ENCODE measurements at places on chromosomes 2 and 18.

- no peak overlapping the region for H3K4me3 ChIP-seq
- no peak for DNase-seq
- H3K4me1 ChIP-seq: no peaks in the 10 kb centered on the region
- no peaks in the 10 kb centered on the region for H3K36me3 ChIP-seq
Measured at GRCh38 chr2:224127871-224128501, 88.9 kb upstream of the SERPINE2 start.

- H3K27ac ChIP-seq: no peak overlapping the region
- no peak for DNase-seq
- H3K27me3 ChIP-seq: peaks cover 7% of the 10 kb centered on the region
Measured at GRCh38 chr2:212677466-212677865, 138.9 kb upstream of the ERBB4 start.

- peak overlapping the region; percentile 94 for H3K4me3 ChIP-seq
- peak overlapping the region; percentile 99 for H3K27ac ChIP-seq
- peaks cover 3% of the 10 kb centered on the region for H3K27me3 ChIP-seq
- H3K36me3 ChIP-seq: peaks cover 20% of the 10 kb centered on the region
- peaks cover 40% of the 10 kb centered on the region for H3K4me1 ChIP-seq
- no peak for DNase-seq
Measured at GRCh38 chr2:127811397-127812321, 688 bp upstream of the WDR33 start.

DNA sequence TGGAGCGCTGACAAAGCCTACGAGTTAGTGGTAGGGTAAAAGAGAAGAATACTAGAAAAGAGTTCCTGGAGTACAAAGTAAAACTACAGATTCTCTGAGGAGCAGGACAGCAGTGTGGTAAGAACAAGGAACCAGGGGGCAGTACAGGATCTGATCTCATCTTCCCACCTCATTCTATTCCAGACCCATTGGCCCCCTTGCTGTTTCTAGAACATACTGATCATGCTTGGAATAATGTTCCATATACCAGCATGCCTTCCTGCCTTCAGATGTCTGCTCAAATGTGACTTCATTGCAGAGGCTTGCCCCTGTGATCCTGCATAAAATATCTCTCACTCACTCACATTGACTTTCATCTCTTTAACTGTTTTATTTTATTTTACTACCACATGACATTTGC lies 19.3 kb downstream of the MSGN1 start:
- no peak for DNase-seq
- no peaks in the 10 kb centered on the region for H3K36me3 ChIP-seq
- H3K4me1 ChIP-seq: no peaks in the 10 kb centered on the region
- no peak overlapping the region for H3K27ac ChIP-seq

- no peak overlapping the region for H3K4me3 ChIP-seq
- no peak overlapping the region for H3K27ac ChIP-seq
- DNase-seq: no peak
- H3K36me3 ChIP-seq: no peaks in the 10 kb centered on the region
- peaks cover 3% of the 10 kb centered on the region for H3K4me1 ChIP-seq
Measured at GRCh38 chr2:200242570-200242969, 63.9 kb upstream of the SPATS2L start.

DNA sequence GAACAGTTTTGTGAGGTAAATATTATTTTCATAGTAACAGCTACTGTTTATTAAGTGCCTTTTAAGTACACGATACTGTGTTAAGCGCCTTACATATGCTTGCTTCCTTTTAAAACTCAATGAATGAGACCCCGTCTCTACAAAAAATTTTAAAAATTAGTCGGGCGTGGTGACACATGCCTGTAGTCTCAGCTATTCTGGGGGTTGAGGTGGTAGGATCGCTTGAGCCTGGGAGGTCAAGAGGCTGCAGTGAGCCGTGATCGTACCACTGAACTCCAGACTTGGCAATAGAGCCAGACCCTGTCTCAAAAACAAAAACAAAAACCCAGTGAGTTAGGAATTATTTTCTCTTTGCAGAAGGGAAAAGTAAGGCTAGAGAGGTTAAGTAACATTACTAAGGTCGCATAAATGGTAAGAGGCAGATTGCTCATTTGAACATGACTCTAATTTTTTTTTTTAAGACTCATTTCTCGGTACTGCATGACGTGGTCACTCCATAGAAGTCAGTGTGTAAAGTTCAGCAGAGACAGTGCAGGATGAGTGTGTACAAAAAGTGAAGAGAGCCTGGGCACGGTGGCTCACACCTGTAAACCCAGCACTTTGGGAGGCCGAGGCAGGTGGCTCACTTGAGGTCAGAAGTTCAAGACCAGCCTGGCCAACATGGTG lies 1.1 kb downstream of the METAP1D start:
- DNase-seq: no peak
- H3K4me1 ChIP-seq: peaks cover 28% of the 10 kb centered on the region
- H3K27ac ChIP-seq: peak overlapping the region; percentile 100
- H3K36me3 ChIP-seq: peaks cover 3% of the 10 kb centered on the region

DNA sequence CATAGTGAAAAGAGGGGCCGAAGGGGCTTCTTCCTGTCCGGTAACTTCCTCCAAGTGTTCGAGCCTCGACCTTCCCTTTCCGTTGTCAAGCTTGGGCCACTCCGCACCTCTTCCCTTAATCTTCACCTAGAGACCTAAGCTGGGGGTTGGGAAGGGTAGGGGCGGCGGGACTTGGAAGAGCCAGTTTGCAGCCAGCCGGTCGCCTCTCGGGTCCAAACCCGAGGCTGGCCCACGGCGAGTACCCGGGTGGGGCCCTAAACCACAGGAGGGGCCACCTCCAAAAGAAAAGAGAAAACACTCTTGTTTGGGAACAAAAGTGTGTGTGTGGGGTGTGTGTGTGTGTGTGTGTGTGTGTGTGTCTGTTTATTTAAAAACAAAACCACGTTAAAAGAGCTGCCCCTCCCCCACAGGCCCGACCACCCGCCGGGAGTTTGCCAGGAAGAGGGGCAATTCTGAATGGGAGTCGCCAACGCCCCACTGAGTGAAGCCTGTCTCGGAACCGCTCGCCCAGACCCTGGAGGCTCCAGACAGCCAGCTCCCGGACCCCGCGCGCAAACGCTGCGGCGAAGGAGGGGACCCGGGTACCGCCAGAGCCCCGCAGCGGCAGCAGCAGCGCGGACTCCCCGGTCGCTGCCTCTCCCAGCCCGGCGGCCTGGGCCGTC lies 488 bp upstream of the RHOB start:
- peaks cover 25% of the 10 kb centered on the region for H3K27me3 ChIP-seq
- no peak for DNase-seq
- no peak overlapping the region for H3K27ac ChIP-seq

DNA sequence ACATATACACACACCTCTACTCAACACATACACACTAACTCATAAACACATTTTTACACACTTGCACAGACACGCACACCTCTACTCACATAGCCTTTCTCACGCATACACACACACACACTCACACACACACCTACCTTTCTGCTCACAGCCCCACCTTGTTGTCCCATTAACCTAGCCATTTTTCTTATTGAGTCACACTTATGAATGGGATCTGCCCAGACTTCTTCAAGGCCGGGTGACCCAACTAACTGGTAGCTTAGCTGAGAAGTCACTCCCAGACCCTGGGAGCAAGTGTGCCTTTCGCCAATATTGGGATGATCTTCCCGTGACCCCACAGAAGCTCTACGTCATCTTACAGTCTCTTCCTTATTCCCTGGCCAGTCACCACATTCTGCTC lies 192.2 kb downstream of the NCK2 start:
- peaks cover 4% of the 10 kb centered on the region for H3K4me1 ChIP-seq
- H3K27me3 ChIP-seq: no peaks in the 10 kb centered on the region
- H3K27ac ChIP-seq: no peak overlapping the region
- no peak for DNase-seq
- no peak overlapping the region for H3K4me3 ChIP-seq

DNA sequence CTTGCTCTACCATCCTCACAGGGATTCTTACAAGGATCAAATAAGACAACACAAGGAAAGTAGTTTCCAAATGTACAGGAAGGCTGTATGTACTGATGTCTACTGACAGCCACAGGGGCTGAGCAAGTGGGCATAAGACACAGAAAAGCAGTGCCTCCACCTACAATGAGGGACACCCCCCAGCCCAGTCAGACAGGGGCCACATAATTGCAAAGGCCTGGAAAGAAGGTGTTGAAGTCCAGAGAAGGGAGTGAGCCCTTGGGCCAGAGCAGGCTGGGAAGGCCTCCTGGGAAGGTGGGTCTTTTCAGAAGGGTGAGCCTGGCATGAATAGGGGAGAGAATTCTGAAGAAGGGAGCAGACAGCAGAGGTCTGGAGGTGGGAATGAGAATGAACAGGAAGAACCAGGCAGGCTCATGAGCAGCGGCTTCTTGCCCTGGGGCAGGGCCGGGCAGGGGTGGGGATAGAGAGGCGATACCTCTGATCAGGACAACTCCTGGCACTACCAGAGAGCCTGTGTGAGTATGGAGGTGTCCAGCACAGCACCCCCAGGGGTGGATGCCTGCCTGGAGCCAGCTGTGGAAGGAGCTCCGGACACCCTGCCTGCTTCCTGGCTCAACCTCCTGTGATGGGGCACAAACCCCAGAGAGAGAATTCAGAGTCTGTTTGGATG lies 30.1 kb downstream of the HS1BP3 start:
- H3K4me1 ChIP-seq: no peaks in the 10 kb centered on the region
- DNase-seq: no peak
- H3K36me3 ChIP-seq: no peaks in the 10 kb centered on the region
- H3K27me3 ChIP-seq: no peaks in the 10 kb centered on the region
- no peak overlapping the region for H3K4me3 ChIP-seq
- H3K27ac ChIP-seq: no peak overlapping the region

GRCh38 chr18:75812761-75813160 lies 385.3 kb upstream of the SMIM21 start:
- H3K4me1 ChIP-seq: no peaks in the 10 kb centered on the region
- H3K36me3 ChIP-seq: no peaks in the 10 kb centered on the region
- no peak overlapping the region for H3K4me3 ChIP-seq
- H3K27me3 ChIP-seq: peaks cover 10% of the 10 kb centered on the region

DNA sequence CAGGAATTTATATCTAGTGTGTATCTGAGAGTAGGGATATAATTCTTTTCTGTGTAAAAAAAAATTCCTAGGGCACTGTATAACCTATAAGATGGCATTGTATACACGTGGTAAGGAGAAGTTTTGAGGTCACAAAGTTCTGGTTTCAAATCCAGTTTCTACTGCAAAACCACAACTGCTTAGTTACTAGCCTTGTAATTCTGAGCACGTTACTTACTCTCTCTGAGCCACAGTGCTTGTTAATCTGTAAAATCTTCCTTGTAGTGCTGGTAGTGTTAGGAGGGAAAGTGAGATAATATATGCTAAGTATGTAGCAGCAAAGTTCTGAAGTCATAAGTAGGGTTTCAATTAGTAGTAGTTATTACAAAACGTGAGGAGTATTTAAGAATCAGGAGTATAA lies 175.4 kb downstream of the SATB2 start:
- H3K27me3 ChIP-seq: no peaks in the 10 kb centered on the region
- no peak for DNase-seq
- H3K36me3 ChIP-seq: no peaks in the 10 kb centered on the region
- H3K4me1 ChIP-seq: no peaks in the 10 kb centered on the region

- no peaks in the 10 kb centered on the region for H3K27me3 ChIP-seq
- no peak overlapping the region for H3K27ac ChIP-seq
- DNase-seq: peak; percentile 8
- no peak overlapping the region for H3K4me3 ChIP-seq
- no peaks in the 10 kb centered on the region for H3K4me1 ChIP-seq
Measured at GRCh38 chr18:6885992-6886796, 156.7 kb downstream of the ARHGAP28 start.

- no peak for DNase-seq
- H3K36me3 ChIP-seq: peaks cover 35% of the 10 kb centered on the region
- no peaks in the 10 kb centered on the region for H3K4me1 ChIP-seq
- no peak overlapping the region for H3K4me3 ChIP-seq
- no peaks in the 10 kb centered on the region for H3K27me3 ChIP-seq
Measured at GRCh38 chr2:169562519-169562918, 11.1 kb downstream of the FASTKD1 start.

DNA sequence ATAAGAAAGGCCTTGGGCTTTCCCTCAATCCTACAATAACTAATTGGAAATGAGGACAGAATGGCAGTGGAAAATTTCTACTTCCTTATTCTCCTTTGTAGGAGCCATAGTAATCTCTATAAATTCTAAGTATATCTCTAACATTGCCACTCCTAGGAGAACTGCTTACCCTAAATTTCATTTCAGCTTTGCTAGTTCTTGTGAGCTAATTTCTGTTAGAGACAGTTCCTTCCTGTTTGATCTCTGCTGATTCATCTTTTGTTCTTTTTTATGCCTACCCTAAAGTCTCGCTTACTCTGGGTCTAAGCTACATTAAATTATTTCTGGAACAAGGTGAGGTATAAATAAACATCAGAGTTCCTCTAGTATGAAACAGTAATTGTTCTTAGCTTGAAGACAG lies 25.7 kb downstream of the ABHD3 start:
- H3K27me3 ChIP-seq: no peaks in the 10 kb centered on the region
- H3K27ac ChIP-seq: no peak overlapping the region
- no peak for DNase-seq
- no peak overlapping the region for H3K4me3 ChIP-seq
- peaks cover 6% of the 10 kb centered on the region for H3K36me3 ChIP-seq

- H3K36me3 ChIP-seq: peaks cover under 1% of the 10 kb centered on the region
- H3K27ac ChIP-seq: no peak overlapping the region
- H3K4me3 ChIP-seq: peak overlapping the region; percentile 42
- DNase-seq: no peak
Measured at GRCh38 chr18:74494514-74494913, 1.6 kb upstream of the CNDP2 start.

DNA sequence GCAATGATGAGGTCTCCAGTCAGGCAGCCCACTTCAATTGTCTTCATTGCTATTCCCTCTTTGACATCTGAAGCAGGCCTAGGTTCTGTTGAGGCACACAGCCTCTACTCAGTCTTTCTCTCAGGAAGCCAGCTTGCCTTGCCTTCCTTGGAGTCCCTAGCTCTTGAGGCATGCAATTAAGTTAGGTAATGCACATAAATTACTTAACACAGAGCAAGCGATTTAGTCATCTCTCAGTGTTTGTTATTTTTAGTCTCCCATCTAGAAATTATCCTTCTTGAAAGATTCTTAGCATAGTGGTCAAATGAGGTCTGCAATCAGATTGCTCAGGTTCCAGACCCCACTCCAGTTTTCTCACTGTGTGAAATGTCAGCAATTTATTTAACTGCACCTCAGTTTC lies 32.0 kb downstream of the SULT1C4 start:
- H3K4me1 ChIP-seq: no peaks in the 10 kb centered on the region
- no peak for DNase-seq
- H3K4me3 ChIP-seq: no peak overlapping the region
- no peaks in the 10 kb centered on the region for H3K36me3 ChIP-seq

Data from activated naive CD8-positive, alpha-beta T cell treated with anti-CD3 and anti-CD28 coated beads, Interleukin-2, amount 50 U/mL, for 24 hours (primary cell).